ENCODE measurements at places on chromosomes 16 and 17.

DNA sequence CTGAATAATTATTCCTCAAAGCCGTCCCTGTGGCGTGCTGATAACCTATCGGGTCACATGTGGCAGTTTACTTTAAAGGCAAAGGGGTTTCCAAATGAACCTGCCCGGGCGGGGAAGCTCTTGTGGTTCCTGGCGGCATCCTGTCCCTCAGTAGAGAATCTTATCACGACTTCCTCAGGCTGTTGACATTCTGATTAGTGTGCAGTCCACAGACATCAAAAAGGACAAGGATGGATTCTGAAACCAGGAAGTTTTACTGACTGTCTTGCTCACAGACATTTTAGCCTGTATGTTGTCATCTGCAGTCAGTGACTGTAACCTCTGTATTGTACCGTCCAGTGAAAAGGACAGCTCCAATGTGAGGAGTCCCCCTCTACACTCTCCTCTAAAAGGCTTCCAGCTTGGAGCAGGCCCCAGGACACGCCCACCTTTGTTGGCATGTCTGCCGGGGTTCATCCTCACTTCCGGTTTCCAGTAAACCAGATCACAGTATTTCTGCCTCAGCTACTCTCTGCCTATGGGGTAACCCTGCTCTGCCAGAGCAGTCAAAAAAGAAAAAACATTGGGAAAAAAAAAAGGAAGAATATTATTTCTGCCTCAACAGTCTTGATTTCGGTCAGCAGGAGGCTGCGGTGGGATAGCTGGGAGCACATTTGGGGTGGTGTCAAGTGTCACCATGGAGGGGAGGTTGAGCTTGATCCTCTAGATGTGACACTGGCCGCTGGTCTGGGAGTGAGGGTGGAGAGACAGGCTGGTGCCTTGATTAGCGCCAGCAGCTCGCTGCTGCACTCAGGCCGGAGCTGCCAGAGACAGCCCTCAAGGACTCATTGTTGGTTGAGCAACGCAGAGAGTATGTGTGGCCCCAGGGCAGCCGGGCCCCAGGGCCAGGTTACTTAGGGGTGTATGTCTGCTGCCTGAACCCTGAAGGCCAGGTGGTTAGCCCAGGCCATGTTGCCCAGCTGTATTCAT is 89.0 kb upstream of the DNAH17 start:
- H3K27me3 ChIP-seq, result no peaks in the 10 kb centered on the region
- no peak overlapping the region for H3K4me3 ChIP-seq
- no peak for DNase-seq
- H3K27ac ChIP-seq, result no peak overlapping the region
- no peaks in the 10 kb centered on the region for H3K36me3 ChIP-seq
- H3K4me1 ChIP-seq, result no peaks in the 10 kb centered on the region

DNA sequence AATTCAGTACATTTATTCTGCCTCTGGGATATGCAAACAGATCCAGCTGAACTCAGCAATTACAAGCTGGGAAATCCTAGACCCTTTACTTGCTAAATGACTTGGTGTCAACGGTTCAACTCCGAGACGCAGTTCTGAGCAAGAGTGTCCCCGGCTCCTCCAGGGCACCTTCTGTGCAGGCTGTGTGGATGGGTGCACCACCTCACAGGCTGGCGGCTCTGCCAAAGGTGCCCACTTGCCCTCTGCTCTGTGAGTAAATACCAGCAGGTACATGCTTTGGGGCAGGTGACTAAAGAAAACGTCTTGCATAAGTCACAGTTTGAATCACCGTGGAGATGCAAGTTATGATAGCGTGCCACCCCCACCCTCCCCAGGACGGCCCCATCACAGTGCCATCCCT is 23.3 kb downstream of the MAP1LC3B start:
- no peak overlapping the region for H3K27ac ChIP-seq
- H3K27me3 ChIP-seq, result no peaks in the 10 kb centered on the region
- no peaks in the 10 kb centered on the region for H3K4me1 ChIP-seq
- no peak overlapping the region for H3K4me3 ChIP-seq
- H3K36me3 ChIP-seq, result peaks cover 37% of the 10 kb centered on the region

DNA sequence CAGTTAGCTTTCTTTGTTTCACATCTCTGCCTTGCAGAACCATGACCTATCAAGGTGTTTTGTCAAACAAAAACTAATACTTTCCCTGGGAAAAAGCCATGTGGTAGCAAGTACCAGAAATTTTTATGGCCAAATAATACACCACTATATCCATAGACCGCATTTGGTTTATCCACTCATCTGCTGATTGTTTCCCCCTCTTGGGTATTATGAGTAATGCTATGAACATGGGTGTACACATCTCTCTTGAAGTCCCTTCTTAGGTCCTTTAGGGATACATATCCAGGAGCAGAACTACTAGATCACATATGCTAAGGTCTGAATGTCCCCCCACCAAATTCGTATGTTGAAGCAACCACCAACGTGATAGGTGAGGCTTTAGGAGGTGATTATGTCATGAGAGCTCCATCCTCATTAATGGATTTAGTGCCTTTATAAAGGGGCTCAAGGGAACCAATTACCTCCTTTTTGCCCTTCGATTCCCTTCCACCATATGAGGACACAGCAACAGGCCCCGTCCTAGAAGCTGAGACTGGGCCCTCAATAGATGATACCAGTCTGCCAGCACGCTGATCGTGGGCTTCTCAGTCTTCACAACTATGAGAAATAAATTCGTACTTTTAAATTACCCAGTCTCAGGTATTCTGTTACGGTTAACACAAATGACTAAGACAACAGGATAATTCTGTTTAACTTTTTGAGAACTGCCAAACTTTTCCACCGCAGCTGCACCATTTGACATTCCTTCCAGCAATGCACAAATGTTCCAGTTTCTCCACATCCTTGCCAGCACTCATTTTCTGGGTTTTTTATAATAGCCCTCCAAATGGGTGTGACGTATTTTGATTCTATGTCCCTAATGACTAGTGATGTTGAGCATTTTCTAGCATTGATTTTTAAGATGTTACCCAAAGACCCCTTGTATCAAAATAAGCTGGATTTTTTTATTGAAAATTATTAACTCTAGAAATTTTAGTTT is 30.0 kb downstream of the SIAH1 start:
- H3K4me3 ChIP-seq, result no peak overlapping the region
- H3K27me3 ChIP-seq, result no peaks in the 10 kb centered on the region
- no peaks in the 10 kb centered on the region for H3K4me1 ChIP-seq

DNA sequence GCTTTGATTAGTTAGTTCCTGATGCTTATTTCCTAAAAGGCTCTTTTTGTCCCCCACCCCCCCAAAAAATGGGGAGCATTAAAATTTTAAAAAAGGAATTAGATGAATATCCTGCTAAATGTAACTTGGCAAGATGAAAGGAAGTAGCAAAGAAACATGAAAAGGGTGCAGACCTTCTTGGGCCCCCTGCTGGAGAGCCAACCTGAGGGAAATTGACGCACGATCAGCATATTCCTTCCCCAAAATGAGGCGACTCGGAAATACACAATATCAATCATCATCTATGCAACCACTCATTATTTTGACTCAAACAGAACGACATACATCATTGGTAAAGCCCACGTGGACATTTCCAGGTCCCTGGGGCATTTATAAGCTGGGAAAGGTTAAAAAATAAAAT is 59.7 kb downstream of the GRIN2A start:
- no peak overlapping the region for H3K27ac ChIP-seq
- H3K4me3 ChIP-seq, result no peak overlapping the region
- peaks cover 7% of the 10 kb centered on the region for H3K4me1 ChIP-seq
- peak; percentile 42 for DNase-seq
- no peaks in the 10 kb centered on the region for H3K27me3 ChIP-seq

DNA sequence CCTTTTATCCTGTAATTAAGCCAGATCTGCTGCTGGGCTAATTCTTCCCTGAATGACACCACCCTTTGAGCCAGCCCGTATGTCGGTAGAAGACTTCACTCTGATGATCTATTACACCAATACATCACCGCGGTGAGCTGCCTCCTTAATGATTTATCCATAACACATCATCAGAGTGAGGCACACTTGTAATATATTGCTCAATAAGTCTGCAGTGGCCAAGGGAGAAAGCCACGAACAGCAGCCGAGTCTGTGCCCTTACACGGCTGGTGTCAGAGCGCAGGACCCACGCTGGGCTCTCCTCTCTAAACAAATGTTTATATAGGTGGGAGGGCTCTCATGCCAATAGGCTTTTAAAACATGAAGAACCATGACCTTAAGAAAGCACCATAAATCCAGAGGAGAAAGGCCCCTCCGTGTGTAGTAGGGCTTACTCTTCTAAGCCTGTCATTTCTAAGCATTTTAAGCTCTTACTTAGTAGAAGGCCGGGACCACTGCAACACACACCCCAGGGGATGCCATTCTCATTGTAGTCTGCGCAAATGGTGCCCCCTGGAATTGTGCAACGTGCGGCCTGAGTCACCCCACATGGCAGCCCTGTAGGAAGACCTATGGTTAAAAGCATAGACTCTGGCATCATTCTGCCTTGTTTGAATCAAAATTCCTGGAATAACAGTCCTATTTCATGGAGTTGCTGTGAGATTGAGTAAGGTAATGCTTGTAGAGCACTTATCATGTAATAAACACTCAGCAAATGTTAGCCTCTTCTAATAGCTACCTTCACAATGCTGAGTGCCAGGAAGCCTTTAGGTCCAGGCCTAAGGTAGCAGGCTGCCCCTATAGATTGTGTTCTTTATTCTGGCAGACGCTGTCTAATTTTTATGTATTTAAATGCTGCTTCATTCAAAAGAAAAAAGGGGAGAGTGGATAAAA is 26.1 kb downstream of the MRPS23 start:
- H3K4me1 ChIP-seq, result no peaks in the 10 kb centered on the region
- DNase-seq, result peak; percentile 51
- no peak overlapping the region for H3K4me3 ChIP-seq
- no peak overlapping the region for H3K27ac ChIP-seq
- H3K36me3 ChIP-seq, result no peaks in the 10 kb centered on the region

DNA sequence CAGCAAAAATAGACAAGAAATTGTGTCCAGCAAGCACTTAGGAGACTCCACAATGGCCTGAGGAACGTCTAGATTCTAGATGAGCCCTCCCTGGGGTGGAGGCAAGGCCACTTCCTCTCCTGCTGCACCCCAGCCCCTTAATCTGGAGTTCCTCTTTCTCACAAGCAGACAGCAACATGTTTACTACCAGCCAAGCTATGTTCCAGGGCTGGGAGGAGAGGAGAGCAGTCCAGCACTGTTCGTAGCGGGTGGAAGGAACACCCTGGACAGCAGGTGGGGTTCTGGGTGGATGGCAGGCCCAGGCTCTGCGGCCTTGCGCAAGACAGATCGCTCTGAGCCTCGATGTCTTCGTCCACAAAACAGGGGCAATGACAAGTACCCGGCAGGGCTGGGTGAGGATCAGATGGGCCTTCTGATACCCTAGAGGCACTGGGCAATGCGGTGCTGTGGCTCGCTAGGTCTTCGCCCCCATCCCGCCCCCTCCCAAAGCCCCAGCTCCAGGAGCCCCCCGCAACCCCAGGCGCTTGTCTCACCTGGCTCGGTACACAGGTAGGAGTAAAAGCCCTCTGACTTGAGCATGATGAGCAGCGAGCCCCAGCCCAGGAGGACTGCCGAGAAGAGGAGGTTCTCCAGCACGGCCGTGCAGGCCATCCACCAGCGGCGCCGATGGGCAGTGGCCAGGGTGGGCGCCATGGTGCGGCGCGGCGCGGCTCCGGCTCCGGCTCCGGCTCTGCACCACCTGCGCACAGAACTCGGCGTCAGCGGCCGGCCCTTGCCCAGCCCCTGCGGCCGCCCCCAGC is 1.3 kb downstream of the SLC43A2 start:
- H3K4me1 ChIP-seq, result peaks cover 6% of the 10 kb centered on the region
- H3K36me3 ChIP-seq, result no peaks in the 10 kb centered on the region
- H3K4me3 ChIP-seq, result peak overlapping the region; percentile 74

GRCh38 chr17:33260638-33261037 is 32.5 kb downstream of the ASIC2 start:
- no peak for DNase-seq
- no peaks in the 10 kb centered on the region for H3K27me3 ChIP-seq
- H3K27ac ChIP-seq, result no peak overlapping the region
- no peak overlapping the region for H3K4me3 ChIP-seq

DNA sequence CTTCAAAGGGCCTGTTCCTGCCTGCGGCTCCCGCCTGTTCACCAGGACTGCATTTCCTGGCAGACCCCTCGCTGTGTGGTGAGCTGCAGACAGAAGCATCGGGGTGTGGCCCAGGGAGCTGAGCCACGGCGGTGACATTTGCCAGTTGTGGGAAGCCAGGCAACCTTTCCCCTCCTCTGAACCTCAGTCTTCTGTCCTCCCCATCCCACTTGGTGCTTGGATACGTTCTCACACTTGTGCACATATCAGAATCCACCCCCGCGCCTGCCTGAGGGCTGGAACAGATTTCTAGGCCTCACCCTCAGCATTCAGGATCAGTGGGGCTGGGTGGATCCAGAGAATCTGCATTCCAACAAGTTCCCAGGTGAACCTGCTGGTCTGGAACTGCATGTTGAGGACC is 63.5 kb downstream of the CRISPLD2 start:
- H3K36me3 ChIP-seq, result peaks cover 1% of the 10 kb centered on the region
- peaks cover 2% of the 10 kb centered on the region for H3K4me1 ChIP-seq
- peak; percentile 17 for DNase-seq
- no peak overlapping the region for H3K4me3 ChIP-seq

- no peak overlapping the region for H3K4me3 ChIP-seq
- no peaks in the 10 kb centered on the region for H3K36me3 ChIP-seq
- H3K4me1 ChIP-seq, result peaks cover 3% of the 10 kb centered on the region
- H3K27me3 ChIP-seq, result no peaks in the 10 kb centered on the region
- H3K27ac ChIP-seq, result no peak overlapping the region
- no peak for DNase-seq
Observed at GRCh38 chr17:77606146-77606864, 352.2 kb upstream of the TNRC6C start.

- no peaks in the 10 kb centered on the region for H3K4me1 ChIP-seq
- H3K4me3 ChIP-seq, result no peak overlapping the region
- H3K27ac ChIP-seq, result no peak overlapping the region
- H3K27me3 ChIP-seq, result no peaks in the 10 kb centered on the region
Observed at GRCh38 chr17:60301649-60302048, 90.3 kb downstream of the USP32 start.

GRCh38 chr17:27290916-27291598 is 2.9 kb upstream of the WSB1 start:
- H3K36me3 ChIP-seq, result no peaks in the 10 kb centered on the region
- no peaks in the 10 kb centered on the region for H3K27me3 ChIP-seq
- peaks cover 3% of the 10 kb centered on the region for H3K4me1 ChIP-seq
- H3K4me3 ChIP-seq, result no peak overlapping the region
- H3K27ac ChIP-seq, result no peak overlapping the region
- no peak for DNase-seq

GRCh38 chr17:76848670-76849069 is 19.5 kb upstream of the MGAT5B start:
- no peak overlapping the region for H3K4me3 ChIP-seq
- peaks cover 5% of the 10 kb centered on the region for H3K27me3 ChIP-seq
- no peak overlapping the region for H3K27ac ChIP-seq
- no peak for DNase-seq
- H3K36me3 ChIP-seq, result no peaks in the 10 kb centered on the region

- H3K27me3 ChIP-seq, result no peaks in the 10 kb centered on the region
- no peaks in the 10 kb centered on the region for H3K4me1 ChIP-seq
- DNase-seq, result no peak
- H3K27ac ChIP-seq, result no peak overlapping the region
- H3K4me3 ChIP-seq, result no peak overlapping the region
Observed at GRCh38 chr16:78762222-78762621, 662.8 kb downstream of the WWOX start.
